ENCODE measurements at places on chromosomes 7 and 10. TPM values are rescaled to one million over a fixed set of nuclear protein-coding genes. Genes with fewer than 3 reads are reported as not detected.

DNA sequence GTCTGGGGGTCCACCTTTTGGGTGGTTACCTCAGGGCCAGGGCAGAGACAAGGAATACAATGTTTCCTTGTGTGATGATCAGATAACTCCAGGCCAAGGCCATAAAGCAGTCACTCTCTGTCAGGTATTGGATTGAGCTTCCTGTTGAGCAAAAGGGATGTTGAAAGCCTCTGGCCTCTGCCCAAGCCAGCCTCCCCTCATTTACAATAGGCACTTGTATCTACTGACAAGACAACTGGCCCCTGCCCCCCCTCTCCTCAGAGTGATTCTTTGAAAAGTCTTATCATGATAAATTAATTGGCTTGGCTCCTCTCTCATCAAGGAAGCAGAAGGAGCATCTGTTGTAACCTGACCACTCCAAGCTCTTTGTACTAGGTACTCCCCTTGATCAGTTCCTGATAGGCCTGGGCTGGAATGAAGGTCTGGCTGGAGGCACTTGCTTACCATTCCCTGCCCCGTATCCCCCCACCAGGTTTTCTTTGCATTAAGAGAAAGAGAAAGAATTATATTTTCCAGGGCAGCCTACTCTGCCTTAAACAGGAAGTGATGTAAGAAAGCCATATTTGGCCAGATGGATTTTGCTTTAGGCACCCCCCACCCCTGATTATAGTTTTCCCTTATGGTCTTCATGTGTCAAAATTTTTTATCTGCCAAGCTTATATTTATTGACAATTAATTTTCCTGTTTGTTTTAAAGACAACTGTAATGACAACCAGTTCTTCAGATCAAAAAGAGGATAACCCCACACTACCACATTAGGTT is 42.1 kb upstream of the HPS1 start:
- DNase-seq = no peak

Gene GLRX3
- 139 TPM for total RNA-seq

DNA sequence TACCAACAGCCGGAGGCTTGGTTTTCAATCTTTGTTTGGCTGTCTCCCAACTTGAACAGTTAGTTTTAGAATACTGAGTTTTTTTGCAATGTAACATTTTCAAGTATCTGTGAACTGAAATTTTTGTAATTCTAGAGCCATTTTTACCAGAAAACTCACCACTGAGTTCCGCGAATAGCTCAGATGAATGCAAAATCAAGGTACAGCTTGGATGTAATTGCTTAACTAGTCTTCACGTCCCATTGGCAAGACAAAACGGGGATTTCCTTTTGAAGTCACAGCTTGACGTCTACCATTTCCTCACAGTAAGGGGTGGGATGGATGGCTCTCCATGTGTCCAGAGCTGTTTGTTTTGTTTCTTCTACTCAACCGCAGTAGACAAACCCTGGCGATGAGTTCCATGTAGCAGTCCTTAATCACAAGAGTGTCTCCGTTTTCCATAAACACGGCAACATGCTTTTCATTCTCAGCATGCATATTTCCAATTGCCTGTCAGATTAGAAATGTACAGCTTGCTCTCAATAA is 55.8 kb upstream of the FGFR2 start:
- DNase-seq = no peak

DNA sequence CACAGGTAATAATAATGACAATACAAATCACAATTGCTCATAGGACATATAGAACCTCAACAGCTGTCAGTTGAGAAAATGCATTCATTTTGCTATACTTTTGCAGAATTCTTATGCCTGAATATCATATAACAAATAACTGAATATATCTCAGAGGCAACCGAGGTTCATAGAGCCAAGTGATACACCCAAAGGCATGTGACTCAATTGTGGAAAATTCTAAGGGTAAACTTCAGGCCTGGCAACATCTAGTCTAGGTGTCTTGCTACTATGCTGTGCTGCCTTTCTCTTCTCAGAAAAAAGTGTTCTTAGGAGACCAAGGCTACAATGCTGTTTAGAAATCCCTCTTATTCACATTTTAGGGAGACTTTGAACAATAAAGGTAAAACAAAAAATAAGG is 270.7 kb downstream of the BAMBI start:
- no peak for DNase-seq

Gene GJC3
- 1.4 TPM for total RNA-seq

DNA sequence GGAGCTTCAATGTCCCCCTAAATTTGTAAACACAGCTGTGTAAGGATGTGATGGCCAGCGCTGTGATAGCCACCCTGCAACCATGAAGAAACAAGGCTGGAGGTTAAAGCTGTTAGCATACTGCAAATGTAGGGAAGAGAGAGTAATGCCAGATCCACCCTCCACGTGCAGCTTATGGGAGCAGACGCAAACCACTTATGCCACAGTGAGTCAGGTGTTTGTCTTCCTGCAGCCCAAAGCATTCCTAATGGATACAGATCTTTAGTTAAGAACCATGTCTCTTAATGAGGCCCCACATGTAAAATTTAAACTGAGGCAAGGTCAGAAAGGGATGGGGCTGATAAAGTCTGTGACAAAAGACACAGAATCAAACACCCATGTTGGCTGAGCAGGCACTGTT is 13.6 kb upstream of the MYL7 start:
- DNase-seq = no peak

DNA sequence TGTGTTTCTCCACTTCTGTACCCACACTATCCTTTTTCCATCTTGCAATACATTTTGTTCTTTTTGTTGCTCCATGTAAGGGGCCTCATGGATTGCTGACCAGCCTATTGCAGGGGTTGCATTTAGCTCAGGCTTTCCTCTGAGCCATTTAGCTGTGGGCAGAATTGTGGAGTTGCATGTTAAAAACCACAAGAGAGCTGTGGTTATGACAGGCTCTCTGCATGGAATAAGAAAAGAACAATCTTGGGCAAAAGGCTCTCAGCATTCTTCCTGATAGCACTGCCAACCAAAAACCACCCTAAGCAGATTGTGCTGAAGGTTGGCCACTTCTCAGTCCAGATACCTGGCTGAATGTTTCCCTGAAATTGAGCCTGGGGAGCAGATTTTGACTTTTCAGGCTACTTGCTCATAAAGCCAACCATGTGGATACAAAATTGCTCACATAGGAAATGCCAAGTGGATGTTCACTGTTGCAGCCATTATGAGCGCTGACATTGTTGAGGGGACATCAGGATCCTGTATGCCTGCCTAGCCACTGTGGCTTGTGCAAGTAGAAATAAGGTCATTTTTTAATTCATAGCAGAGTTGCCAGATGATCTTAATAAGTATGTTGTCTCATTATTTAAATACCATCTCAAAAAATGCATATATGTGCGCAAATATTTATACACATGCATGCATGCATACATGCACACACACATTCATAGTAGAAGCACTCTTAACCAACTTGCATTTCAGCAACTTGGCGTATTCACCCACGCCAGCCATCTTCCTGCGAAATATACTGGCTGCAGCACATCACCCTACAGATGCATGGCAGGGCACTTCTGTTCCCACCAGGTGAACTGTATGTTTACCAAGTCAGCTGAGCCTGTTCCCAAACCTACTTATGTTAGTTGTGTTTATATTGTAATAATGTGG is 695.4 kb downstream of the LRMDA start:
- no peak for DNase-seq

DNA sequence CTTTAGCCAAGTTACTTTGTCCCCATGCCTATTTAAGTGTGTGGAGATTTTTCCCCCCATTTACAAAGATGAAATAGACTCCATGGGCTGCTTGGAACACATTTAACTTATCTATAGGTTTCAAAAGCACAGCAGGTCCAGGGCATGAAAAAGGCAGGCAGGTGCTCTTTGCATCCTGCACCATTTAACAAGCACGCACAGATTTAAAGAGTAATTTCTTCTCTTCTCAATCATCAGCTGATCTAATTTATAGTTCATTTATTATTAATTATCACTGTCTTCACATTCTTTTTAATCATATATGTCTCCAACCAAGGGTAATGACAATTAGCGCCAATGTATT is 156.8 kb downstream of the CACNA2D1 start:
- DNase-seq = no peak

- no peak for DNase-seq
These were observed 794.9 kb downstream of the TNS3 start for GRCh38 chr7:46786995-46787394.

DNA sequence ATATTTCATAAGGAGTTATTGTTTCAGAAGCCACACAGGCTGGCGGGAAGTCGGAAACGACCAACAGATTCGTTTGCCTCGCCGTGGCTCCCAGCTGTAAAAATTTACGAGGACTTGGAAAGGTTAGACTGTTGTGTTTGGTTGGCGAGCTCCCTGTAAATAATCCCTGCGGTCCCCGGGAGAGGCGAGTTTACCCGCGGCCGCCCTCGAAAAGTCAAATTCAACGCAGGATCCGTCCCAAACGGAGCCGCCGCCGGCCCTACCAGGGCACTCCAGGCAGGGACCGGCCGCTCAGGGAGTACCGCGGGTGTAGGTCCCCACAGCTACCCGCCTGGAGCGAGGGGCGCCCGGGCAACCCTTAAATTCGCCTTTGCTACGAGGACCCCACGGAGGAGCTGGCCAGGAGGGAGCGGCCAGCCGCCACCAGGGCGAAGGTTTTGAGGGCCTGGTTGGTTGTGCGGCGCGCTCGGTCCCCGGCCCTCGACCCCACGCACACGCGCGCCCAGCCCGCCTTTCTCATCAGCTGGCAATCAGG is 726 bp upstream of the HOXA9 start:
- DNase-seq = no peak

Gene SORCS1
- 1.7 TPM for total RNA-seq

- DNase-seq = no peak
These were observed 10.8 kb upstream of the PON1 start for GRCh38 chr7:95335093-95335492.
